AG09319 (cell line): ENCODE measurements at places on chromosomes 5 and 9.

DNA sequence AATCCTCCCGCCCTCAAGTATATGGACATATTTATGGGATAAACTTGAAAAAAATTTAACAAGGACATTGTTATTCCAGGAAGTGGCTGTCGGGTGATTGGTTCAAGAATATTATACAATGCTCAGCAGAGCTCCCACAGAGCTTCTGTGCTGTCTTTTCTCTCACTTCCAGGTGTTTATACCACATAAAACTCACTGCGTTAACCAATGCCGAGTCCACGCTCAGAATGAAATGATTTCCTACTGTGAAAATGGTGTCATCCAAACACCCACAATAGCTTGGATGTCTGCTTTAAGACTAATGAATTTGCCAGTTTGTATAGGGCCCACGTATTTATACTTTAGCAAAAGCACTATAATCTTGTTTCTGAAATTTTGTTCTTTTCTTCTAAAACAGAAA, 368.2 kb downstream of the NDUFS4 start:
- DNase-seq, result no peak

DNA sequence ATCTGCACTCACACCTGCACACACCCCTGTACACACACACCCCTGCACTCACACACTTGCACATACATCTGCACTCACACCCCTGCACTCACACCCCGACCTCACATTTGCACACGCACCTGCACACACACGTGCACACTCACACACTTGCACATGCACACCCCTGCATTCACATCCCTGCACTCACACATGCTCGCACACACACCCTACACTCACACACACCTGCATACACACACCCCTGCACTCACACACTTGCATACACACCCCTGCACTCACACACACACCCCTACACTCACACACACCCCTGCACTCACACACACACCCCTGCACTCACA, 27.5 kb downstream of the GLT6D1 start:
- no peak for DNase-seq

DNA sequence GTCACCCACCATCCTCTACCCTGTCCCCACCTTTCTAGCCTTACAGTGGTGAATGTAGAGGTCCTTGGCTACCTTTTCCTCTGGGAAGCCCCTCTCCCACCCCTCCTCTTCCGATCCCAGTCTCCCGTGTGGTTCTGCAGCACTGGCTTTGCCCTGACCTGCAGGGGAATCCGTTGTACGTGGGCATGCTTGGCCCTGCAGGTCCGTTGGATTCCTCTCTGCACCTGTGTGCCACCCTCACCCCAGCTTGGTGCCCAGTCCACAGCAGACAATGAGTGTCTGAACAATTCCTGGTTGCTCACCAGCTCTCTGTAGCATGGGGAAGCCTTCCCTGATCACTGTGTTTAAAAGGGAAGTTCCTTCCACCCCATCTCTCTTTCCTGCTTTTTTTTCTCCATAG, 185.1 kb downstream of the PAX5 start:
- no peak for DNase-seq

DNA sequence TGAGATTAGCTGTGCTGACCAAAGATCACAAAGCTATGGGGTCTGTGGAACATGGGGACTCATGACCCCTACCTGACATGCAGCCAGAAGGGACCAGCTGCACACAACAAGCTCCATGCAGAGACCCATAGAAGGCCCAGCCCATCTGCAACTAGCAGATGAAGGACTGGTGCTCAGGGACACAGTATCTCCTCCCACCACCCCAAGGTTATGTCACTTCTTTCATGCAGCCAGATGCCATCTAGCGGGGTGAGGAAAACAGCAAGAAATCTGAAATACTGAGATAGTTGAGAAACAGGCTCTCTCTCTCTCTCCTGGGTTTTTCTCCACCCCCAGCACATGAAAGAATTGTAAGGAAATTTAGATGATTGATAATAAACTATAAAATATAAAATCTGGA, 161.3 kb upstream of the DAPK1 start:
- DNase-seq, result no peak

DNA sequence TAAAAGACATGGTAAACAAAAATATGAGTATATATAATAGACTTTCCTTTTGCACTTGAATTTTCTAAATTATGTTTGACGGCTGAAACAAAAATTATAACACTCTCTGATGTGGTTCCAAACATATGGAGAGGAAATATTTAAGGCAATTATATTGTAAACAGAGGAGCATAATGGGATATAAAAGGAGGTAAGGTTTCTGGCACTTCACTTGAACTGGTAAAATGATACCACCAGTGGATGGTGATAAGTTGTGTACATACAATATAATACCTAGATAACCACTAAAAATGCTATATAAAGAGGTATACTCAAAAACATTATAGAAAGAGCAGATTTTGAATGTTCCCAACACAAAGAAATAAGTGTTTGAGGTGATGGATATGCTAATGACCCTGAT, 192.9 kb upstream of the RAD23B start:
- DNase-seq, result no peak

- no peak for DNase-seq
These were observed 60.1 kb downstream of the MVB12B start for GRCh38 chr9:126386776-126387175.

DNA sequence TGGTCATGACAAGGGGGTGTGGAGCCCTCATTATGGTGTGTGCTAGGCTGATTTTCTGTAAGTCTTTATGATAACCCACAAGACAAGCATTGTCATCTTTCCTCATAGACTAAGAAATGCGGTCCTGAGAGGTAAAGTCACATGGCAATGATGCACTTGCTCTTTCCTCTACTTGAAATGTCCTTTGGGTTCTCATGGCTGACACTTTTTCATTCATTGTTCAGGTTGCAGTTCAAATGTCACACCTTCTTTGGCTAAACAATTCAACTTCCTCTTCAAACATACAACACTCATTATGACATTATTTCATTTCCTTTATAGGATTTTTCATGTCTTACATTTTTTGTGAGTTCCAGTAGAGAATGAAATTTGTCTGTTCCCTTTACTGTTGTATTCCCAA, 323.6 kb upstream of the PRR16 start:
- DNase-seq, result no peak

- DNase-seq, result no peak
These were observed 72.8 kb downstream of the ADAMTS2 start for GRCh38 chr5:179272326-179273072.

DNA sequence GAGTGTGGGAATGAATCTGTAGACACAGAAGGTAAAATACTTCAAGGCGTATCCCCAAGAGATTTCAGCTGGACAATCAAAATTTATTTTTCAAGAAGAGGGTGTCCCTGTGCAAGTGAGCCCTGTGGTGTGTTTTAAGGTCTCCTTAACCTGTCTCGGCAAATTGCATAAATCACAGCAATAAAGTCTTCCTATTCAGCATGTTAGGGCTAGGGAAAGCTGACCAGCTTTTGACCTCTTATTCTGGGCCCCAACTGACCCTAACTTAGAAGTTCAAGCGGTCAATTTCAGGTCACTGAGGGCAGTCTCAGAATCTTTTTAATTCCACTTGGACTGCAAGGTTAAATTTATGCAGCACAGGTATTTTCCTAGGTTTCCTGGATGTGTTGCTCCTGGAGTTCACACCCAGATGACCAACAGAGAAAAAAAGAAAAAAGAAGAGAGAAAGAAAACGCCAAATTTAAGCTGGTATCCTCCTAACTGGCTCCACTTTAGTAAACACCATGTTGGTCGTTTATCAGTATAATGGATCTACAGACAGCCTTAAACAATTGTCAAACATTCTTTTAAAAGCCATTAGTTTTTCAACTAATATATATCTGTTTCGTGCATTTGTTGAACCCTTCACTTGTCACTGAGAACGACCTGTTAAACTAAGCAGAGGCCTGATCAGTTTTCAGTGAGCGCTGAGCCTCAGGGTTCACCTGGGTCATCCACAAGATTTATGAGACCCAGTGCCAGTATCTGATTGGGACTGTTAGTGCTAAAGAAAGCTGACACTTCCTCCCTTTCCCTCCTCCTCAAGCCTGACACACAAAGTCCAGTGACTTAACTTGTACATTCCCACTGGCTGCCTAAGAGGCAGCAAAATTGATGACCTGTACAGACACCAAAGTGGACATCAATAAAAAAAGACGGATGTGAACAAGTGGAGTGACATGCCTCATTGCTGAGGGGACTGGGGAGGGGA, 546.1 kb downstream of the NR2F1-AS1 start:
- DNase-seq, result no peak

GRCh38 chr9:76374783-76375559, 19.3 kb downstream of the RFK start:
- peak; percentile 68 for DNase-seq

- peak; percentile 79 for DNase-seq
These were observed 52.8 kb downstream of the CAST start for GRCh38 chr5:96714951-96715451.

DNA sequence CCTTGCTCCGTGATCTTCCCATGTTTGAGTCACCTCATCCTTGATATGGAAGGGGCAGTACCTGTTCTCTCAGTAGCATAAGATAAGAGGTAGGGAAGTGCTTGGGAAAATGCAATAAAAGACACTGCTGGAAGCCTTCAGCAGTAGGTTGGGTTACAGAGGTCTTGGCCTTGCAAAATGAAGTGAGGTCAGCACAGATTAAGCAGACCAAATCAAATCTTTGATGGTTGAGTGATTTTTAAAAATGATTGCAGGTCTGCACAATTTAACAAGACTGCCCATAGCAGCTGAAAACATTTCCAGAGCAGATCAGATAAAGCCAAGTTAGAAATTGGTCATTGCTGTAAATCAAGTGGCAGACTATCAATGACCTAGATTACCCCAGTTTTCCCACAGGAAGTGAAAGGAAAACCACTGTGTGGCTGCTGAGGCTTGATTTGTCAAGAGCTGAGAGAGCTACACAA, 32.9 kb downstream of the PALM2AKAP2 start:
- peak; percentile 77 for DNase-seq

- no peak for DNase-seq
These were observed 3.7 kb downstream of the GSN start for GRCh38 chr9:121271368-121272341.

- DNase-seq, result peak; percentile 24
These were observed 11.5 kb upstream of the FAF2 start for GRCh38 chr5:176436656-176437055.

GRCh38 chr5:95060098-95060497, 224.8 kb downstream of the MCTP1 start:
- no peak for DNase-seq

GRCh38 chr5:31640573-31640972, 1.6 kb downstream of the PDZD2 start:
- DNase-seq, result no peak

DNA sequence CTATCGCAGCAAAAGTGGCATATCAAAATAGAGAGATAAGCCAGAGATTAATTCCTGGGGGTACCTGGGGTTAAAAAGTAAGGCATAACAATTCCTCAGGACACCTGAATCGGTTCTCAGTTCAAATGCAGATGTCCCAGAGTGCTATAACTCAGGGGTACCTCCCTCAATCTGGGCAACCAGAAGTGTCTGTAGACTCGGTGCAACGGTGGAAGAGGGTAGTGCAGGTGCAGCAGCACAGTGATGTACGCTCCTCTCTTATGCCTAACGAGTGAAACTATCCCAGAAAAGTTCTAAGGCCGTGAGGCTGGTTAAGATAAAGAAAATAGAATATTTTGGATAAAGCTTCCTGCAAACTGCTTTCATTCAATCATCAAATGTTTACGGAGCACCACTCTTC, 7.9 kb upstream of the NR4A3 start:
- DNase-seq, result no peak

- DNase-seq, result no peak
These were observed 41.2 kb downstream of the RCL1 start for GRCh38 chr9:4833781-4834560.

- no peak for DNase-seq
These were observed 449 bp upstream of the PCSK5 start for GRCh38 chr9:75889977-75890471.

DNA sequence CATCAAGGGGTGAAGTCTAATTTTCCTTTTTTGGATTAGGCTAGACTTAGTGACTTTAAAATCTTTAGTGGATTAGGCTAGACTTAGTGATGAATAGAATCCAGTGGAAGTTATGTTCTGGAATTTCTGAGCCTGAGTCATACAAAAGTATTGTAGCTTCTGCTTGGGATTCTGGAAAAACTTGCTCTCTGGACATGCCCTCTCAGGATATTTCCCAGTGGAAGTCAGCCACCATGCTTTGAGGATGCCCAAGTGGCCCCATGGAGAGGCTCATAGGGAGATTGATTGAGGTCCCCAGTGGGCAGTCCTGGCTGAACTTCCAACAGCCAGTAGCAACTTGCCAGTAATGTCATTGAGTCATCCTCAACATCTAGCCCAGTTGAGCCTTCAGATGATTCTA, 112.4 kb upstream of the PRLR start:
- no peak for DNase-seq

- DNase-seq, result no peak
These were observed 67.6 kb downstream of the ANKRD33B start for GRCh38 chr5:10631316-10631996.

- DNase-seq, result no peak
These were observed 152.5 kb downstream of the MUSK start for GRCh38 chr9:110821064-110821463.

- DNase-seq, result no peak
These were observed 14.5 kb upstream of the SPATA31E1 start for GRCh38 chr9:87868175-87868574.

DNA sequence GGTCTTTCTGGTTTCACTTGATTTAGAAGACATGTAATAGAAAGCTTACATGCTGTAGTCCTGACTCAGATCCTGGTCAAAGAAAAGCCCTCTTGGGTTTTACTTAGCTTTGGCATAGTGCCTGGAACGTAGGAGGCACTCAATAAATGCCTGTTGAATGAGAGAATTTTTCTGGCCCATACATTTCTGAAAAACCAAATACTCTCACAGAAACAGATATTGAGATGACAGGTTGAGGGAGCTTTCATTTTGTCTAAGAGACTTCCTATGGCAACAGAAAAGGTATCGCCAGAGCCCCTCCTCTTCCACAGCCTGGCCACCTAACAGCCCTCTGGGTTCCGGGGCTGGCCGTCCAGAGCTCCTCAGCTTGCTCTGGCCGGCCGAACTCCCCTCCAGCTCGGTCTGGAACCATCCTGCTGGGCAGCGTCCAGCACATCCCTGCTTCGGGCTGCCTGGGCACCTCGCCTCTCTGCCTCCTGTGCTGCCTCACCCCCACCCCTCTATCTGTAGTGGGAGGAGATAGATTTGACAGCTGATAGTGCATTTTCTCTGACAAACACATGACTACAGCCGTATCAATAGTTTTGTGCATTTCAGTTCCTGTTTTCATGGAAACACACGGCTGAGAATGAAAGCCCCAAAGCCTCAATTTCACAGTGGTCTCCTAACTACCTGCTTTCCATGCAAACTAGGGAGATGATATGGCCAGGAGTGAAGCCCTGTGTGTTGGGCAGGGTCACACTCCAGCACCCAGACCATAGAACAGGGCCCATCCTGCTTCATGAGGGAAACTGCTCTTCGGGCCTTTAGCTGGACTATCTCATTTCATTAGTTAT, 1.1 kb downstream of the IL4 start:
- DNase-seq, result peak; percentile 81

- no peak for DNase-seq
These were observed 166.3 kb downstream of the C9orf50 start for GRCh38 chr9:129454467-129455067.

GRCh38 chr9:26656003-26656870, 236.4 kb downstream of the CAAP1 start:
- no peak for DNase-seq

- no peak for DNase-seq
These were observed 692.9 kb downstream of the MTRR start for GRCh38 chr5:8561854-8562253.

GRCh38 chr5:150647275-150648251, 7.1 kb downstream of the SYNPO start:
- DNase-seq, result no peak

GRCh38 chr9:133715295-133715865, 22.8 kb downstream of the SARDH start:
- no peak for DNase-seq
